ENCODE measurements at places on chromosomes 5 and 9.

DNA sequence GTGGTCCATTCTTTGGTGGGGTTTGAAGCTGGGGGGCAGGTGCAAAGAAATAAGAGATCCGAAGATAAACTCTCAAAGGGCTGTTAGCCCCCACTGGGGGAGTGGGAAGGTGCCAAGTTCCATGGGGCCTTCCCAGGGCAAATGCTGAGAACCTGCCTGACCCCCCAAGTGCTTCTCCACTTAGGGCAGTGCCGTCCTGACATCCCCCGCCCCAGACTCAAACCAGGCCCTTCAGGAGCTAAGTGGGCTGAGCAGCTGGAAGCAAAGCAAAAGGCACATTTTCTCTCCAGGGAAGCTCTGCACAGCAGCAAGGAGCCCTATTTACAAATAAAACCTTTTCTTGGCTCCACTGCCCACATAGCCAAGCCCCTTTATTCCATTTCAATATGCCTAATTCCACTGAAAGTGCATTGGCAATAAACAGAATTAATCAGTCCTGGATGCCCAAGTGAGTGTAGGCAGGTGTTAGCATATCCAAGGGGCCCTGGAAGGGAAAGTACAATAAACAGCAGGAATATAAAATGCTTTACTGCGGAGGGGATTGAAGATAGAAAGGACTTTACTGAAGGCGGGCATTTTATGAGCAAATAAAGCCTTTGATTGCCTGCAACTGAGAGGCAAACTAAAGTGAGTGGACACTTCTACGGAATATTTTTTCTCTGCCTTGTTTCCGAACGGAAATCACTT, 44.6 kb downstream of the WHRN start:
- no peak for DNase-seq

DNA sequence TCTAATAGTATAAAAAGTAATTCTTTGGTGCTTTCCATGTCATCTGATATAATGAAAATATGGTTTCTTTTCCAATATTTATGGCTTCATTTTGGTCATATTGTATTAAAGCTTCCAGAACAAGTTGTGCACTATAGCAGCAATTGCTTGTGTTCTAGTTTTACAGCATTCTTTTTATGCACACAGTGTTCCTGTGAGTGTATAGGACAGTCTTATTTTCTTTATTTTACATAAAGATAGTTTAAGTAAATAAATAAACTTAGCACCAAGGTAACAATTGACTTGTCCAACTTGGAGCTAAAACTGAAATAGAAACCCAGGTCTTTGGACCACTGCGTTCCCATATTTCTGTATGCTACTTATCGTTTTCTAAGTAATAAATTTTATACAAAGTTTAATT, 38.9 kb downstream of the ATG10 start:
- DNase-seq = no peak

GRCh38 chr5:174527916-174528540, 196.4 kb upstream of the MSX2 start:
- DNase-seq = no peak

GRCh38 chr9:112404508-112404932, 24.6 kb downstream of the HSDL2 start:
- DNase-seq = no peak

DNA sequence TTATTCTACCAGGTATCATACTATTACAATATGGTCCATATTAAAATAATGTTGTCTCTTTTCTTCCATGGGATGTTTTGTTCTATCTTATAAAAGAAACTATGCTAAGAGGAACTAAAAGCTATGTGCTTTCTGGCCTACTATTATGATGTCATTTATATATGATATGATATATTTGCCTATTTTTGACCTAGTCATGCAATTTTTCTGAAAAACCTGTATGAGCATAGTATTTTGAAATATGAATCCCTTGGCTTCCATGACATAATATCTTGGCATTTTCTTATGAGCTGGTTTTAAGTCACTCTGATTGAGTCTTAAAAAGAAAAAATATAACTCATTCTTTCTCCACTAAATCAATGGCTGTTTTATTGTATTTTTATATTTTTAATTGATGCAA, 60.7 kb downstream of the MAN2A1 start:
- no peak for DNase-seq

DNA sequence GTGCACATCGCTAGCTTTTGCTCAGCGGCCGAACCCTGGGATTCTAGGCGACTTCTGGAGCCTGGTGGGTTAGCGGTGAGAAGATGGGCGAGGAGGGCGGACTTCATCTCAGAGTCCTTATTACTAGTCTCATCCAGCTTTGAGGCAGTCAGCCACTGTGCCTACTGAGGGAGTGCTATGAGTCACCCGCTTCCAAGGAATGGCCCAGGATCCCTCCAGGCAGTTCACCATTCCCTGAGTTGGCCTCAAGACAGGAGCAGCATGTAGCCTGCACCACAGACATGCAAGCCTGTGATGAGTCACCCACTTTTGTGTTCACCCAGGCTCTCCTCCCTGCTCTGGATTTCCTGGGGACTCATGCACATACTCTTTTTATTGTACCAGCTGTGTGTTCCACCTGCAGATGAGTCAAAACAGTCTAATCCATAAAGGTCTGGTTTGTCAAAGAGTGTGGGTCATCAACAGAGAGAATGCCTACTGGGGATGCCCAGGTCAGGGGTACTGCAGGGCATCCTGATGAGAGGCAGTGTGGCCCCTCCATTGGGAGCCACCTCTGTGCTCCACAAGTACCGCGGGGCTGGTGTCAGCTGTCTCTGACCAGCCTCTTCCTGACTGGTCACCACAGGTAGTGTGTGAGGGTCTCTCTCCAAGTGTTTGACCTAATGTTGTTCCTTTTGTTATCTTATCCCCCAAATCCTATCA, 20.2 kb downstream of the SLC22A5 start:
- DNase-seq = no peak

- DNase-seq = no peak
Measured at GRCh38 chr5:57780306-57780960, 297.8 kb upstream of the ACTBL2 start.

GRCh38 chr5:124477062-124477461, 269.4 kb downstream of the ZNF608 start:
- no peak for DNase-seq

DNA sequence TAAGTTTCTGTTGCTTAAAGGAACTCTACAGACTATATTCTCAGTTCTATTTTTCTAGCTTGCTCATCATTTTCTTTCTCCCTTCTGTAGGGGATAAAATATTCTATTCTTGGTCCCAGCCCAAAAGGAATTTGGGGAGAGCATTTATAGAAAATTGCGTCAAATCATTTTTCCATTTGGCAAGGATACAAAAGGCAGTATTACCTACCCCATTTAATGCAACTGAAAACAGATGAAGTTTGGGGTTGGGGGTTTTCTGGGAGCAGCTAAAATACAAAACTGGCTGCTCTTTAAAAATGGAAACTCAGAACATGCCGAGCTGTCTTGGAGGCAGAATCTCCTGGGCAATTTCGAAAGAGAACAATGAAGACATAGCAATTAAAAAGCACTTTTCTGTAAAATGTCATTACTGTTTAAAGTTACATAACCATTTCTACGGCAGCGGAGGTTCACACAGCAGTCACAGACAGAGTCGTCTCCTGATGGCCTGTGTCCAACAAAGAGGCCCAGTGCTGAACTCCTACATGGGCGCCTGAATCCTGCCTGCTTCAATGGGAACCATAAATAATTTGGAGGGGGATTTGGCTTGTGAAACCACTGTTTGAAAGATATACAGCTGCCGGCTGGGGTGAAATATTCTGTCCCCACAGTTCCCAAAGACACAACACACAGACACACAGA, 152.4 kb downstream of the BRINP1 start:
- DNase-seq = no peak

DNA sequence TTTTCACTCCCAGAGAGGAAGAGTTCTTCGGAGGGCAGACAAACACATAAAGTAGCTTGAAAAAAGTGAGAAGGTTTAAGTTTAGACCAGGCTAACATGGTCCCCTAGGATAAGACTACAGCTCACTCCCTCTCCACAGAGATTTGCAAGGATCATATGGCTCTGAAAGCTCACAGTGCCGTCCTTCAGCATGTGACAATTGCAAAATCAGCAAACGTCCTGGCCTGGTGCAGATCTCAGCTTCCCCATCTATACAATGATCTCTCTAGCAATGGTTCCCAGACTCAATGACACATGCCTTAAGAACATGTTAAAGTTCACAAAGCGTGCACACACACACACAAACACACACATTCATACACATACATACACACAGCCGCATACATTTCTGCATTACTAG, 327.6 kb downstream of the ACTL7B start:
- no peak for DNase-seq

DNA sequence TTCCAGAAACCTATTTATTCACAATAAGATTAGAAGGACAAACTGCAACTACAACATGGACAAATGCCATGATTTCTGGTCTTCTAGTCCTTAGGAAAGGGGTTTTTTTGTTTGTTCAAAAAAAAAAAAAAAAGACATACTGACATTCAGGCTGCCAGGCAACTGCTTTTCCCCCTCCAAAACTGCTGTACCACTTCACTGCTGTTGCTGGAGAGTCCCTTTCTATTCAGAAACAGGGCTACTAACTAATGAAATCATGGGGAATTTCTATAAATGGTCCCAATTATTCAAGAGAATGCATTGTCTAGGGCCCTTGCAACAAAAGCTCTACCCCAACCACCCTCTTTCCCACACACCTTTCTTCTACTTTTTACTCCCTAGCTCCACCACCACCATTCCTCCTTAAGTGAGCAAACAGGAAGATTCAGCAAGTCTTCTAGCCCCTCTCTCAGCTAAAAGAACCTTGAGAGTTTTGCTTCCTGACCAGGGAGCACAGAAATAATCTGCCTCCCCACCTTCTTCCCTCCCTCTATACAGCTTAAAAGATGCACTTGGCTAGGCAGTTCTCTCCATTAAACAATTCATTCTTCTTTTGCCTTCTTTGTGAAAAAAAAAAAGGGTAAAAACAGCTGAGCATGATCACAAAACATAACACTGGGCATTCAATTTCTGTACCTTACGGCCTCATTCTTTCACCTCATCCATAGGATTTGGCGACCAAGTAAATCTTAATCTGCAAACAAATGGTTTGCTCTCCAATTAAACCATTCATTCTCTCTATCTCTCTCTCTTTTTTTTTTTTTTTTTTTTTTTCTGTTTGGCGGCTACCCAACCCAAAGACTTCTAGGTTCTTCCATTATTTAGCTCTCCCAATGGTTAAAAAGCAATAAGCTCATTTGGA, 13.8 kb downstream of the ZNF608 start:
- no peak for DNase-seq

- no peak for DNase-seq
Measured at GRCh38 chr9:134315716-134316448, 10.4 kb upstream of the RXRA start.

GRCh38 chr9:79408200-79408599, 163.6 kb upstream of the TLE4 start:
- DNase-seq = no peak

DNA sequence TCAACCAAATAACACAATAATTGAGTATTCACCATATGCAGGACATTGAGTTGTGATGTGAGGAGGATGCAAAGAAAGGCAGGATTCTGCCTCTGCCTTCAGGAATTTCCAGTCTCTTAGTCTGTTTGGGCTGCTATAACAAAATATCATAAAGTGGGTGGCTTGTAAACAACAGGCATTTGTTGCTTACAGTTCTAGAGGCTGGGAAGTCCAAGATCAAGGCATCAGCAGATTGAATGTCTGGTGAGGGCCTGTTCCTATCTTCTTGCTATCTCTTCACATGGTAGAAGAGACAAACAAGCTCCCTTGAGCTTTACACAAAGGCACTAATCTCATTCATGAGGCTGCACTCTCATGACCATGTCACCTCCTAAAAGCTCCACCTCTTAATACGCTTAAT, 360.7 kb downstream of the ARHGEF28 start:
- DNase-seq = no peak

DNA sequence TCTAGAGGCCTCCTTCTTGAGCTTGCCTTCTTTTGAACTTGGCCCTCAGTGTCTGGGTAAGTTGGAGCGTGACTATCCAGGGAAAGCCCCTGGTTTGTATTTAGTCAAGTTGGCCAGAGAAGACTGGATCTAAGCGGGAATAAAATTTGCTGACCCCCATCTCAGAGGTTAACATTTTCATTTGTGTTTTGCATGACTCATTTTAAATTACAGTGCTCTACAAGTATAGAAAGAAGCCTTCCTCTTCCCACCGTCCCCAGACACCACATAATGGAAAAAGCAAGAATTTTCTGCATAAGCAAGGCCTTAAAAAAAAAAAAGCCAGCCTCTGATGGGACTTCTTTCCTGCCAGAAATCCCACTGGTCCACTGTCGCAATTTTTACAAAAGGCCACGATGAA, 27.2 kb downstream of the PIK3R1 start:
- no peak for DNase-seq
